ENCODE measurements at places on chromosomes 4 and X.

DNA sequence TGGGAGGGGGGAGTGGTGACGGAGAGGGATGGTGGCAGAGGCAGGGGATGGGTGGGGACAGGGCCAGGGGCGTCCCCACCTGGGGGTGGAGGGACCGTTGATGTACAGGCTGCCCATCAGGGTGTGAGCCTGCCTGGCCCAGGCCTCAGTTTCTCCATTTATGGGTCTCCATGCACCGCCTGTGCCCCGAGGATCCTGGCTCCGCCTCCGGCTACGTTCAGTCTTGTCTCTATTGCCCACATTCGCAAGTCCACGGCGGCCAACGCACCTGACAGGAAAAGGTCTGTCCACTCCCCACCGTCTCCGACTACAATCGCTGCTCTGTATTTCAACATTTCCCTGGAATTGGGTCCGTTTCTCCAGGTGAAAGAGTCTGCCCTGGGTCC lies 96.3 kb upstream of the NKX1-1 start:
- DNase-seq: no peak

DNA sequence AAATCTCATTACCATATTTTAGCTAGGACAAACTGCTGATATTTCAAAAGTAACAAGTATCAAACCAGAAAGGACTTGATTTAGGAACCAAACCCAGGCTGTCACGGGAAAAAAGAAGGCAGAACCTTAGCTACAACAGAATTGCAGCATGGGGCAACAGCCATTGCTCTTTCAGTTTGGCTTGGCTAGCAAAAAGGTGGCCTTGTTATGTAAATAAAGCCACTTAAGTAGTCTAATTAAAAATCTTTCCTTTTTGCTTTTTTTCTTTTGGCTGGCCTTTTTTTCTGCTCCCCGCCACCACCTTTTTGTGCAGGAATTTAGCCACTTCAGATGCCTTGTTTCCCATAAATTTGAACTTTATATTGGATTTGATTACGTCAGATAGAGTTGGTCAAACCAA lies 235.9 kb downstream of the CPXCR1 start:
- no peak for DNase-seq

DNA sequence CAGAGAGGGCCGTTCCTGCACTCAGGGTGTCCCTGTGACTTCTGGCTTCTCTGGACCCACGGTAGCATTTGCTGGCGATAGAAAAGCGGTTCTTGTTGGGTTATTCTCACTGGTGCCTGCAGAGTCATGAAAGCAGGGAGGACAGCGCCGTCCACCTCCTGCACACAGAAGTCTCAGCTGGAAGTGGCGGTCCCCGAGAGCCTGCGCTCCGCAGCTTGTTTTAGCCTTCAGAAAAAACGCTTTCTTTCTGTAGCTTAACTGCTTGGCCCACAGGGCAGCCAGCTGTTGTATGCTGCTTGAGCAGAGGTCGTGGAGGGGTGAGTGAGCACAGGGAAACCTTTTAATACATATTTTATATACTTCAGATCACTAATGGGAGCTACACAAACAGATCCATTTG lies 400.7 kb upstream of the FAT1 start:
- DNase-seq: no peak

- DNase-seq: no peak
These were observed 1.1 kb upstream of the PDLIM3 start for GRCh38 chr4:185536411-185536709.

DNA sequence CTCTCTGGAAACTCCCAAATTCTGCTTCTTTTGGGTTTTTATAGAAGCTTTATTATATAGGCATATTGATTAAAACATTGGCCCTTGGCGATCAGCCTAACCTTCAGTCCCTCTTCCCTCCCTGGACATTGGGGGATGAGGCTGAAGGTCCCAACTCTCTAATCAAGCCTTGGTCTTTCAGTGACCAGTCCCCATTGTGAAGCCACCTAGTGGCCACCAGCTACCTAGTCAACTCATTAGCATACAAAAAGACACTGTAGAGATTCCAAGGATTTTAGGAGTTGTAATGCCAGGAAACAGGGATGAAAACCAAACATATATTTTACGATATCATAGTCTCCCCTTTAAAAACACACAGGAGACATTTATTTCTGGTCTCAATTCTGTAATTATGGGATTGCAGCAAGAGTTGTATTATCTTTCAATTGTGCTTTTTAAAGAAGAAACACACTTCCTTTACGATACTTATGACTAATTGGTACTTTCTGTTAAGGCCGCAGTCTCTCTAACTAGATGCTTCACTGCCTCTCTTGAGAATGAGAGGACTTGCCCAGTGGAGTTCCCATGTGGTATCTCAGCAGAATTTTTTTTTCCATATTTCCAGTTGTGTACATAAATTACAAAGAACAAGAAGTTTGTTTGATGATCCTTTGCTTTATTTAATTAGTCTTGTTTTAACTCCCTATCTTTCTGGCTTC lies 58.2 kb downstream of the WDR17 start:
- peak; percentile 36 for DNase-seq

DNA sequence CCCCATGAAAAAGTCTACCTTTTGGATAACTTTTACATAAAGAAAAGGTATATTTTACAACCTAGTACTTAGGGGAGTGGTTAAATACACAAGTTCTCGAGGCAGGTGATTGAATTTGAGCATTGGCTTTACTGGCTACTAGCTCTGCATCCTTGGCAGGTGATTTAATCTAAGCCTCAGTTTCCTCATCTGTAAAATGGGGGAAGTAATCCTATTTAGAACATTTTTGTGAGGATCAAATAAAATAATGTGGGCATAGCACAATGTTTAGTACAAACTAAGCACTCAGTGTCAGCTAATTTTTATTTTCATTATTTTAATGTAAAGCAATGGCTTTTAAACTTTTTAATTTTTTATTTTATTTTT lies 102.9 kb downstream of the CEP135 start:
- DNase-seq: no peak

DNA sequence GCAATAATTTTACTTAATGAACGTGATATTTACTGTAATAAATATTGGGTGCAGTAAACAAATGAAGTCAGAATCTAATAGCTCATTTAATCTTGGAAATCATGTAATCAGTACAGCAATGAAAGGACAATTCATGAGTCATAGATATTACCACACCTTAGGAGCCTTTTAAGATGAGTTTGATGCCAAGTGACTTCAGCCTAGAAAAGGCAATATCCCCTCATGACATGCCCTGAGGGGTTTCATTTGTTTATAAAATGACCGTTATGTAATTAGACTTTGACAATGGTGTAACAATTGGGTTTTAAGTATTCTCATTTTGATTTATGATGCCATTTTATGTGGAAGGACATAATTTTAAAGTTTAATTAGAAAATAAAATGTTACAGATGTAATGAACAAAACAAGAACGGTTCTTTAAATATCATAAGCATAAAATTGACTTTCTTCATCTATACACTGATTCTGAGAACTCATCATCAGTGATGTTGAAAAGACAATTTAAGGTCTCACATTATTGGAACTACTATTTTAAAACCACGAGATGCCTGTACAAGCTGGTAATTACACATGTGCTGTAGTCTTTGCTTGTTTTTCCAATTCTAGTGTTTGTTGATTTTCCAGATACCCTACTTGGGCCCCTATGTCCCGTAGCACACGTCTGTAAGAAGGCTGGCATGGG lies 5.0 kb downstream of the FGF2 start:
- DNase-seq: no peak

DNA sequence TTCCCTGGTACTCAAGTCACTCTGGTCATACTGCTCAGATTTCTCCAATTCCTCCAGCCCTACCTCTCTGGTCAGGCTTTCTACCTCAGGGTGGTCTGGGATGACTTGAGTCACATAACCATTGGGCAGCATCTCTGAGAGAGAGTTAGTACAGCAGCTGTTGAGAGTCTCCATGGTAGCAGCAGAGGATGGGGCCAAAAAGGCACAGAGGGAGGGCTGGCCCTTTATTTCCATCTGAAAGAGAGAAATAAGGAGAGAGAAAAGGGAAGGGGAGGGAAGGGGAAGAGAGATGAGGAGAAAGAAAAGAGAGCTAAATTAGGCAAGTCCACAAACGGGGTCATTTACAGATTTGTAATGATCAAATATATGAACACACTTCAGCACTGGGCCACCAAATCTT lies 149.1 kb upstream of the ARHGEF9 start:
- DNase-seq: no peak

- no peak for DNase-seq
These were observed 8.2 kb downstream of the MTHFD2L start for GRCh38 chr4:74166135-74166534.

- no peak for DNase-seq
These were observed 47.5 kb downstream of the SPATA18 start for GRCh38 chr4:52098618-52099017.

- no peak for DNase-seq
These were observed 40.8 kb upstream of the QRFPR start for GRCh38 chr4:121421594-121421993.

DNA sequence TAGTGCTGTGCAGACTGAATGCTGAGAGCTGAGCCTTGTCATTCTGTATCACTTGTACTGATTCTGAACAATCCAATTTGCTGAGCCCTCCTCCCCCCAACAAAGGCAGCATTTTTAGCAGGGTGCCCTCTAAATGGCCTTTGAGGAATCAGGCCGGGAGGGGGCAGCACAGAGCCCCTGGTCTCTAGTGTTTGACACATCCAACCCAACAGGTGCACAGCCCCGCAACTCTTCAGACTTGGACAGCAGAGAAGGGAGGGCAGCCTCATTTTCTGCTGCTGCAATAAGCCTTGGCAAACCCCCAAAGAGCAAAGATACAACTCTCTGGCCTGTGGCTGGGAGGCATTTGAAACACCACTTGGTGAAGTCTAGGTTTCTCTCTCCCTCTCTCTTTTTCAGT lies 3.4 kb downstream of the ATP1B4 start:
- DNase-seq: peak; percentile 74

GRCh38 chr4:147219145-147219544 lies 261.8 kb upstream of the EDNRA start:
- DNase-seq: no peak

DNA sequence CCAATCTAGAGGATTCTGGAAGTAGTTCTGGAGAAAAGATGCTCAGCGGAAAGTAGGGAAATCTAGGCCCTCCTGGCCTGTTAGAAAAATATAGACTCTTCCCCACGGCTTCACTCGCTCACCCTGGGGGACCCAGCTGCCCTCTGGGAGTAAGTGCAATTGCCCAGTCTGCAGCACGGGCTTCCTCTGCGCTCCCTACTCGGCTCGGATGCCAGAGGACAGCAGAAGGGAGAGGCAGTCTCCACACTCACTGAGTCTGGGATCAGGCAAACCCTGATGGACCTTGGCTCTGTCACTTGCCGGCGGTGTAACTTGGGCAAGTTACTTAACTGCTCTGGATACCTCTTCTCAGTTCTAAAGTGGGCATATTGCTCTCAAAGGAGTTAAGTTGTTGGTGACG lies 2.1 kb downstream of the SHISA3 start:
- peak; percentile 38 for DNase-seq

DNA sequence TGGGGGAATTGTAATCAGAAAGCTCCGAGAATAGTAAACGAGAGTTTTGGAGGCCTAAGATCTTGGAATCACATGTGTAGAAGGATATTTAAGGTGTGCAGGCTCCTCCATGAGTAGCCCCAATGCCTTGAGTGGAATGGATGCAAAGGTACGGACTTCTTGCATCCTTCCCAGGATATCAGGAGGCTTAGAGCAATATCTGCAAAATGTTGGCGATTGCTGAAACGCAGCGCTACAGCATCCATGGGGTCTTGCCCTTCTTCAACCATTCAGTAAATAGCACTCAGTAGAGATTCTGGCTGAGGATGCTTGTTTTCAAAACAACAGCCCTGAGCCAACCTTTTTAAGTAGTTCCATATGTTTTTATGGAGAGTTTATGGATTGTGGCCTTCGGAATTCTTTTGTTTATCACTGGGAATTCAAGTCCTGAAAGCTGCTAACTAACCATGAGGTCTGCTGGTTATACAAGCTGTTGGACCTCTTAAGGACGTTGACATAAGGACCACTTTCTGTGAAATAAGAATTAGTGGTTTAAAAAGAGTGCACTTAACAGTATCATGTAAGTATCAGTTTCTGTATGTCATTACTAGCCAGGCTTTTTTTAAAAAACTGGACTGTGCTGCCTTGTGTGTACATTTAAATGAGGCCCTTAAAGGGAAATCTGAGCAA lies 228.8 kb upstream of the PGRMC2 start:
- DNase-seq: no peak

- DNase-seq: peak; percentile 38
These were observed 601 bp downstream of the SLC25A43 start for GRCh38 chrX:119399772-119400101.

DNA sequence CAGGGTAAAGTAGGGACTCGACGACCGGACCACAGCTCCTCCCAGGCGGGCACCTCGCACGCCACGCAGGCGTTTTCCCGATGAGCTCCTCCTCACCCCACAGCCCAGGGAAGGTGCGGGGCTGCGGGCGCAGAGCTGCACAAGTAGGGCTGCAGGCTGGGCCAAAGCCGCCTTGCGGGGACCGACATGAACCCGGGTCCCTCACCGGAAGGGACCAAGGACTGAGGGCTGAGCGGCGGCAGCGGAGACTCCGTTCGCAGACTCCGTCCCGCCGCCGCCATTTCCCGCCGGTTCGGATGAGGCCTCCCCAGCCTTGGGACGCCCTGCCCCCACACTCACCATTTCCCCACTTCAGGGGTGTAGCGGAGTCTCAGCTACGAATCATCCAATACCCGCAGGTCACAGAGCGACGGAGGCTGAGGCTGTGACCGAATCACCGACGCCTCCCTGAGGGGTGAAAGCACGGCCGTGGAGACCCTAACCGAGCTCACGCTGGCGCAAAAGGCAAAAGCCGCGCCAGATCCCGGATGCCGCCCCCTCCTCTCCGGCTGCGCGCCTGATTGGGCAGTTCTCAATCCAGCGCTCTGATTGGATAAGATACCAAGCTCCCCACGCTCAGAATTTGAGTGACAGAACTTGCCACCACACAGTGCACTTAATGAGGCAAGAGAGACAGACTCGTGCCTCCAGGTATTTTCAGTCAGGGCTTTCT lies at the start of gene ZNF732:
ZNF732 (minus strand) TSS at position 506 of the 712 bp plus-strand sequence; CDS start at position 342, 164 bp downstream.
- peak; percentile 89 for DNase-seq

DNA sequence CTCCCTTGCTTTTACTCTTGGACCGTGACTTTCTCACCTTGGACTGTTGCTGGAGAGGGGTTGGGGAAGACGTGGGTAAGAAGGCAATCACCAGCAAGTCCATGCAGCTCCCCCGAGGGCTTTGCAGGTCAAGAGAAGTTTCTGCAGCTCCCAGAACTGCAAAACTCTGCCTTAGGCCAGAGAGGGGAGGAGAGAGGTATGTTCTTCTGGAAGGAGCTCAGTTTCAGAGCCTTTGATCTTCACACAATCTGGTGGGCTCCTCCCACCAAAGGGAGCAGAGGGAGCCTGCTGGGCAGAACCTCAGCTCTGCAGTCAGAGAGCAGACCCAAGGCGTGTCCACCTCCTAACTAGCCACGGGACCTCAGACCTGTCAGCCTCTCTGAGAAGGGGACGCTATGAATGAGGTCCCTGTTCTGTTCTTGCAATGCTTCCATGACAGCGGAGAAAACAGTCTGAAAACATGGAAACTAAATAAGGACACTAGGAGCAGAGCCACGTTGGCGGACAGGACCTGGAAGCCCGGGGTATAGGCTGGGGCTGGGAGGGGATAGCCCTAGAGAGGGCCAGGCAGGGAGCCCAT lies 92.8 kb downstream of the EVC2 start:
- DNase-seq: no peak

GRCh38 chr4:176971576-176972115 lies 178.9 kb upstream of the VEGFC start:
- DNase-seq: no peak

All from WTC11 (cell line).